Activated CD8-positive, alpha-beta memory T cell treated with anti-CD3 and anti-CD28 coated beads for 4 hours (primary cell): ENCODE measurements at places on chromosomes 12 and 14.

DNA sequence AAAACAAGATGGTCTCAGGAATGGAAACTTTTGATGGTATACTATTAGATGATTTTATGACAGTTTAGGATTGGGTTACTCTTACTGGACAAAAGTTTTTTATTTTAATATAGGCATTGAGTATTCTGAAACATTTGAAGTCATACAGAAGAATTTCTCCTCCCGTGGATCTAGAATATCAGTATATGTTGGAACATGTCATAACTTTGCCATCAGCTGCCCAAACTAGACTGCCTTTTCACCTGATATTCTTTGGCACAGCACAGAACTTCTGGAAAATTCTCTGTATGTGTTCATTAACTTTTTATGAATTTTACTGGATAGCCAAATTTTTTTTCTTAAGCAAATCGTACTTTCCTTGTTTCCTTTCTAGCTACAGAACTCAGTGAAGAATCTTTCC lies 75.4 kb downstream of the KNTC1 start:
- DNase-seq: no peak

DNA sequence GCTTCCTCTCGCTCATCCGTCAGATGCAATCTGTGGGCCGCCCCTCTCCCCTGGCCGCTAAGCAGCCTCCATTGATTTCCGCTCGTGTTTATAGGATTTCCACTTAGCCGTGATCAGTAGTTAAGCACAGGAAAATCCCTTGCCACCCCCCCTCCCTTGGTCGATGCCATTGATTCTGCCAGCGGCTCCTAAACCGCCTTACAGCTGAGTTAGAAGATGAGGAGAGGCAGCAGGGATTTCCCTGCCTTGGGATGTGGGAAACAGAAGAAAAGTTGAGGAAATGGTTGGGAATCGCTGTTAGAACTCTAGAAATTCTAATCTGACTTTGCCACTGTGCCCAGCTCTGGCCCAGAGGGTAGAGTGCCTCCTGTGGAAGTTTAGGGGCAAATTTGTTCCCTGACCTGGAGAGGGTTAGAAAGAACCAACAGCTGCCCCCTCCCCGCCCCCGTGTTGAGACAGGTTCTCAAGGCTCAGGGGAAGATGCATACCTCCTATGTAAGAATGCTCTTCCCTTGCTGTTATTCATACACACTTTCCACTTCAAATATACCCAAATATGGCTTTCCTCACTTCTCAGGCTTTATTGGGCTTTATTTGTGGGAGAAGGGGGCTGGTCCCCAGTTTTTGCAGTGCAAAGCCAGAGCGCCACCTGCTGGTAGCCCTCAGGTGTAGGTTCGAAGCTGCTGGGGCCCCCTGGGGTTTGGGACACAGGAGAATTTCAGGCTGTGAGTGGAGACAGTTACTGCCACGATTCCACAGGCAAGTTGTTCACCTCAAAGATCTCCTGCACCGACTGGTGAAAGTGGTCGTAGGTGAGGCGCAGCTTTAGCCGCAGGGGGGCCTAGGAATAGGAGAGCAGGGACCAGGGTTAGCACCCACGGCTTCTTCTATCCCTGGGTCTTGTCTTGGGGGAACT lies 3.2 kb downstream of the THTPA start:
- no peak for DNase-seq

DNA sequence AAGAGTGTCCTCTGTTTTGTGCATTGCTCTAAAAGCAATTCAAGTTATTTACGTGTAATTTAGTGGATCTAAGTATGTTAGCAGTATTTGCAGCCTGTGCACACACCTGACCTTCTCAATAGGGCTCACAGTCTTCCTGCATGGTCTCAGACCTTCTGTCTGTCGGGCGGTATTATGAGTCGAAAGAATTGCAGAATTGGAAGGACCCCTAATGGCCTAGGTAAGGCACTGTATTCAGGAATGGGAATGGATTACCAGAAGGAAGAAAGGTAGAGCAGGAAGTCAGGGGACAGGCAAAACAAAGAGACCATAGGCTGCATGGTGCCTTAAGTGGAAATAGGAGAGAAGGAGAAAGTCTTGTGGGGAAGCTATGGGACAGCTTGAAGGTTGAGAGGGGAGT lies 341.6 kb downstream of the VRK1 start:
- no peak for DNase-seq

- no peak for DNase-seq
Measured at GRCh38 chr14:64885559-64885958, 5.9 kb upstream of the SPTB start.

DNA sequence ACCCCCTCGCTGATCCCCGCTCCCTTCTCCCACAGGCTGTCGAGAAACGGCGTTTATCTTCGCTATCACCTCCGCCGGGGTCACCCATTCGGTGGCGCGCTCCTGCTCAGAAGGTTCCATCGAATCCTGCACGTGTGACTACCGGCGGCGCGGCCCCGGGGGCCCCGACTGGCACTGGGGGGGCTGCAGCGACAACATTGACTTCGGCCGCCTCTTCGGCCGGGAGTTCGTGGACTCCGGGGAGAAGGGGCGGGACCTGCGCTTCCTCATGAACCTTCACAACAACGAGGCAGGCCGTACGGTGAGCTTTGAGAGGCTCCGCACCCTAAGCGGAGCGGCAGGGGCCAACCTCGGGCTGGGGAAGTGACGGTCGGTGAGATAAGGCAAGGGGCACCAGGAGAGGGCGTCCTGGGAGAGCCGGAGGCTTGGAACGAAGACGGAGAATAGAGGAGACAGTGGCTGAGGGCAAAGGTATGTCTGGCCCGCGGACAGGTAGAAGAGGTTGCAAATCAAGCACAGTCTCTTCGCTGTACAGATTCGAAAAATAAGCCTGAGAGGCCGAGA lies 2.3 kb downstream of the WNT1 start:
- DNase-seq: no peak

- no peak for DNase-seq
Measured at GRCh38 chr12:108543652-108544051, 17.3 kb downstream of the SART3 start.

- no peak for DNase-seq
Measured at GRCh38 chr12:122081083-122081696, 2.6 kb downstream of the MLXIP start.

DNA sequence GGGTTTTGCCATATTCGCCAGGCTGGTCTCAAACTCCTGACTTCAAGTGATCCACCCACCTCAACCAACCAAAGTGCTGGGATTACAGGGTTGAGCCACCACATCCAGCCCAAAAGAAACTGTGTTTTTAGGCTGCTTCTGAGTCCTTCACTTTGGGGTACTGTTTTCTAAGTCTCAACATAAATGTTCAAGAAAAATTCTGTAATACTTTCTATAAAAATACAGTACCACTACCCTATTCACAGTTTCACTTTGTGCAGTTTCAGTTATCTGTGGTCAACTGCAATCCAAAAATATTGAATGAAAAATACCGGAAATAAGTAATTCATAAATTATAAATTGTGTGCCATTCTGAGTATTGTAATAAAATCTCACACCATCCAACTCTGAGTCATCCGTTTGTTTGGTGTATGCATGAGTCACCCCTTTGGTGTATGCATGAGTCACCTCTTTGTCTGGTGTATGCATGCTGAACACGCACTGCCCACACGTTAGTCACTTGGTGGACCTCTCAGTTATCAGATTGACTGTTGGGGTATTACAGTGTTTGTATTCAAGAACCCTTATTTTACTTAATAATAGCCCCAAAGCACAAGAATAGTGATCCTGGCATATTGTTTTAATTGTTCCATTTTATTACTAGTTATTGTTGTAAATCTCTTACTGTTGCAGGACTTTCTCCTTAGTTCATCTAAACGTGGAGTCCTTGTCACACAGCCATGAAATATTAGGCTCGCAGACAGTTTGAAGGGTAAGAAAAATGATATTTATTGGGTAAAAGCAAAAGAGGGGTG lies 190.2 kb downstream of the FSCB start:
- DNase-seq: peak; percentile 0

GRCh38 chr12:12088761-12089160 lies 18.0 kb downstream of the BCL2L14 start:
- no peak for DNase-seq

DNA sequence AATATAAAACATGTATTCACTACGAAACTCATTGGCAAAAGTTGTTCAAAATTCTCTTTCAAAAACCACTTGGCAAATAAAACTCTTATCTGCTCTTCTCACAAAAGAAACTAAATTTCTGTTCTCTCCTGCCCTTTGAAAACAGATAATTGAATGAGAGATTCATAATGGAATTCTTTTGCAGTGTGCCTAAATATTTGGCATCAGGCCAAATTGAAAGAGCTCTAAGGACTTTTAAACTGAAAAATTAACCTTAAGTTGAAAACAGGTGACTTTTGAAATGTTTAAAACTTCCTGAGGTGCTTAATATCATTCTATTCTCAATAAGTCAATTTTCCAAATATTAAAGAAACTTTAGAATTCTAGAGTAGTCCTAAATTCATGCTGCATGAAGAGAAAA lies 136.4 kb downstream of the FSCB start:
- DNase-seq: no peak

DNA sequence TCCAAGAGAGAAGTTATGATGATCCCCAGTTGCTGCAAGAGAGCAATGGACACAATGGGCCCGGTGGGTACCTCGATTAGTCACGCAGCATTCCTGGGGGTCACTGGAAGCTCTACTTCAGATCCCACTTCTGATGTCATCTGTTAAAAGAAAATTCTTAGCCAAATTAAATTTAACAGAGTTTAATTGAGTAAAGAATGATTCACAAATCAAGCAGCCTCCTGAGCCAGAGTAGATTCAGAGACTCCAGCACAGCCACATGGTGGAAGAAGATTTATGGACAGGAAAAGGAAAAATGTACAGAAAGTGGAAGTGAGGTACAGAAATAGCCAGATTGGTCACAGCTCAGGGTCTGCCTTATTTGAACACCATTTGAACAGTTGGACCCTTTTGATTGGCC lies 107.5 kb downstream of the SPTSSA start:
- DNase-seq: no peak

DNA sequence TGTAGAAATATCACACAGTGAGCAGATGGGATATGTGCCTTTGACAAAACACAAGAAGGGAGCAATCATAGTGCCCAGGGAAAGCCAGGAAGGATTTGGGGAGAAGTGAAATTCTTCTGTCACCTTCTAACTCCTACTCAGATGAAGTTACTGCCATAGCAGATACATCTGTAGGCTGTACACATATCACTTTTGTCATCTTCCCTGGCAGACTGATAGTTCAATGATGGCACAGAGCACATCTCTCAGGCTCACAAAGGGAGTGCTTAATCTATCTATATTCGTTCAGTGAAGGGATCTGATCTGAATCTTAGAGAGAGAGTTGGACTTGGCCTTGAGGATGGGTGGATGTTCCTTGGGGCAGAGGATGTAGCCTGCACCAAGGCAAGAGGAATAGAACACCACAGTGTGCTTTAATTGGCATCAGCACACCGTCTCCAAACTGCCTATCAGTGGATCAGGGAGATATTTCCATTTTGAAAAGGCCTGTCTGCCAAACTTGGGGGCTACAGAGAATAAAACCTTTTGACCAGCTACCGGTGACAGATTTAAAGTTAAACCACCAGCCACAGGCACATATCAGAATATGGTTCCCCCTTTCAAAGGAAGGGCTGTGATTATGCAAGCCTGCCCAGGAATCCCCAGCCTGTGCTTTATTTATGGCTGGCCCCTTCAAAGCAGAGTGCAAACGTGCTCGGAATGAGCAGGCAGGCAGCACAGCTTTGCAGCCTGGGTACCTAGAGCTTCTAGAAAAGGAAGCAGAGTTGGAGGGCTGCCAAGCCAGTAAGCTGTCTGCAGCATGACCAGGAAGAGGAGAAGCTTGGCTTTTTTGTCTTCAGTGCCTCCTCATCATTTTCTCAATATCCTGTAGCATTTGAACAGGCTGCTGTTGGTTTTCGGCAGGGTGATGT lies 165.5 kb upstream of the DYRK2 start:
- DNase-seq: peak; percentile 42

DNA sequence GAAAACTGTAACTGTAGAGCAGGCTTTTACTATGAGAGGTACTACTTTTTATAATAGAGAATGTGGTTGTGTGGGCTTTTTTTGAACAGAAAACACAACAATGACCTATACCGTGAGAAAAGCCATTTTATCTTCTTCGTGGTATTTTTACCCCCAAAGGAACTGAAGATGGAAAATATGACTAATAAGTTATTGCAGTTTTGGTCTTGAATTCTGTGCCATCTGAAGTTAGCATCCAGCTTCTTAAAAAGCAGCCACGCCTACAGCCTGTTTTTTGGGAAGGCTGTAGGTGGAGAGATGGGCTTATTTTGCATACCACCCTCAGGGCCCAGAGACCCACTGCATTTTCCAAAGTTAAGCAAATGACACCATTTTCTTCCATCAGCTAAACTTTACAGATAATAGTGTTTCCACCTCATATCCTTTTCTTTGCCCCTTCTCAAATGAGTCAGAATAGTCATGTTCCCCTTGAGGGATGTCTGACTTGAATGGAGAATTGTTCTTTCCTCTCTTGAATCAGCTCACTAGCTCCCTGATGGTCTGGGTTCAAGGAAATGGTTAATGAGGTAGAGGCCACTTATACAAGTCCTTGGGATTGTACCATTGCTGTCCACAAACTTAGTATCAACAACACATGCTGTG lies 53.0 kb downstream of the TBC1D30 start:
- DNase-seq: no peak

GRCh38 chr12:16076557-16076956 lies 165.4 kb downstream of the DERA start:
- no peak for DNase-seq

DNA sequence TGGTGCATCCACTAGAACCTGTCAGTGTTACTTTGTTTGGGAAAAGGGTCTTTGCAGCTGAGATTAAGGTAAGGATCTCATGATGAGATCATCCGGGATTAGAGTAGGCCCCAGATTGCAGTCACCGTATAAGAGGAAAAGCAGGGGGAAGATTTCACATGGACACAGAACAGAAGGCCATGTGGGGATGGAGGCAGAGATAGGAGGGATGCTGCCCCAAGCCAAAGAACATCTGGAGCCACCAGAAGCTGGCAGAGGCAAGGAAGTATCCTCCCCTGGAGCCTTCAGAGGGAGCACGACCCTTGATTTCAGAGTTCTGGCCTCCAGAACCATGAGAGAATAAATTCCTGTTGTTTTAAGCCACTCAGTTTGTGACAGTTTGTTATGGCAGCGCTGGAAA lies 39.6 kb downstream of the CMKLR1 start:
- no peak for DNase-seq

DNA sequence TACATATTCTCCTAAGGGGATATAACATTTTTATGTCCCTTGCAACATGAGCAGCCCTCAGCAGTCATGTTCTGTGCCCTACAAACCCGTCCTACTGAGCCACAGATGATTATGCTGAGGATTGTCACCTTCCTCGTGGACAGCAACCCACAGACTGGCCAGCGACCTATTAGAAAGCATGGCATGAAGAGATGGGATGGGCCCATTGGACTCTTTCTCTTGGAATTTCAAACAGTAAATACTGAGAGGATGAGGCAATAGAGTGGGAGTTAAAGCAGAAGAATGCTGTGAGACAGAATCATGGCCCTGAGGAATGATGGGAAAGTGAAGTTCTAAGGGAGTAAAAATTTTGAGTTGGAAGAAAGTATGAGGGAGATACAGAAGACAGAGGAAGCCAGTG lies 149.9 kb upstream of the BTG1 start:
- DNase-seq: no peak
